Esophagus muscularis mucosa (tissue), 4 donors: ENCODE measurements at places on chromosomes 7 and 10.

- DNase-seq, result no peak
Observed at GRCh38 chr7:104255194-104255593, 47.4 kb upstream of the ORC5 start.

DNA sequence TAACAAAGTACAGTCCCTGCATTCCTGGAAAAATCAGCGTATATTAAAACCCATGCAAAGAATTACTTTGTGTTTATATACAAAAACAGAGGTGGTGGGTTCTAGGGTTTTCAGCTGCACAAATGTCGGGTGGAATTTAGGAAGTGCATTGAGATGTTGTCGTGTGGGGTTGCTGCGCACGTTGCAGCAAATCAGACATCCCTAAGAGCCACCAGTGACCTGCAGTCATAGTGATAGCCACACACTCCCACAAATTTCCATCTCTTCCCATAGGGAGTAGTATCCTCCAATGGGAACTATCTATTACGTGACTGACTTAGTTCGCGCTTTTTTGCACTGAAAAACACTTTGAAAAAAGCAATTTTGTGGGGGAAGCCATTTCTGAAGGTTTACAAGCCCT lies 375.2 kb upstream of the GALNT17 start:
- DNase-seq, result no peak

DNA sequence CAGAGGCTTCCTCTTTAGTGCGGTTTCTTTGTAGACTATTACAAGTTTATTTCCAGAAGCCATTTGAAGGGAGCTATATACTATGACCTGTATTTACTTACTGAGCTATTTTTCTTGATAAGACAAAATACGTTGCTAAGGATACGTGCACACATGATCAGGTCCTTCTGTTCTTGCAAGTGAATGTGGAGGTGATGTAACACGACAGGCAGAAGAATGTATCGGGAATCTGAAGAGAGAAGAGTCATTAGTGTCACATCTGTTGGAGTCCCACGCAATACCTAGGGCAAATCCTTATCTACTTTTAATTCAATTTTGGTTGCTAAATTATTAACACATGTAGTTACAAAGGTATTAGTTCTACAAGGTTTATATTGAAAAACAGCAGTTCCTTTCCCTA lies 284.6 kb upstream of the IMMP2L start:
- DNase-seq, result no peak

DNA sequence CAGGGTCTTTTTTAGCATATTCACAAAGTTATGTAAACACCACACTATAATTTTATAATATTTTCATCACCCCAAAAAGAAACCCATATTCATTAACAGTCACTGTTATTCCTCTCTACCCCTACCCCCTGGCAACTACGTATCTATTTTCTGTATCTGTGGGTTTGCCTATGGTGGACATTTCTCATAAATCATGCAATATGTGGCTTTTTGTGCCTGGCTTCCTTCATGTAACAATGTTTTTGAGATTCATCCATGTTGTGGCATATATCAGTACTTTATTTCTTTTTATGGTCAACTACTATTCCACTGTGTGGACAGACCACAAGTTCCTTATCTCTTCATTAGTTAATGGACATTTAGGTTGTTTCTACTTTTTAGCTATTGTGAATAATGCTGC lies 59.1 kb upstream of the PAPSS2 start:
- no peak for DNase-seq
